Globus pallidus (tissue), 1 donor: ENCODE measurements at places on chromosomes 2 and 18.

- DNase-seq: no peak
Measured at GRCh38 chr18:10064267-10064666, 150.5 kb downstream of the VAPA start.

DNA sequence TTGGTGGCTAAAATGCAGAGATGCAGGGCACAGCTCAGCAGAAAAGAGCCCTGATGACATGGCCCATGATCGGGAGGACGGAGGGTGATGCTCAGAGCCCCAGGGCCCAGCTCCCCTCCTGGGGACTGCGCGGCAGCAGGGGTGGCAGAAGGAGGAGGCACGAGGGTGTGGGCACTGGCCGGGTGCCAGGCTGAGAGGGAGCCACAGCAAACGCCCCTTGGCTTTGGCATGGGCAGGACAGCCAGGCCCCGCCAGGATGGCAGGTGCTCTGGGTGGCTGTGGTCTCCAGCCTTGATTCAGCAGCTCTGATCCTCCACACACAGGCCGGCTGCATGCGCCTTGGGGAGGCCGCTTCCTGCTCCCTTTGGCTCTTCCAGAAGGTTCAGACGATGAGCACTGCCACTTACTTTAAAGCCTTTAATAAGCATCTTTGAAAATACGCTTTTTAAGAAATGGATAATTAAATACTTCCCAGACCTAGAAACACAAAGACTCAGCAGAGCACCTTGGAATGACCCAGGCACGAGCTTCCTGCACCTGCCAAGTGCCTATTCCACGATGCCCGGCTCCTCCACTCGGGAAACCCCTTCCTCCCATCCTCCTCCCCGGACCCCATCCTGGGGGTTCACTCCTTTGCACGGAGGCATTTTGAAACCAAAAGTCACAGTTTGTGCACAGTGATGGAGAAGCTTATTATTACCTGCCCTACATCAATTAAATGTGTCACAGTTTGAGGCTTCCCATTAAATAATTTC, 78.5 kb upstream of the SNTG2 start:
- no peak for DNase-seq

- no peak for DNase-seq
Measured at GRCh38 chr2:37742286-37742685, 70.8 kb upstream of the CDC42EP3 start.

- DNase-seq: no peak
Measured at GRCh38 chr2:4549666-4550210, 846.4 kb downstream of the DCDC2C start.

- no peak for DNase-seq
Measured at GRCh38 chr18:8354304-8354703, 254.9 kb upstream of the RAB12 start.

GRCh38 chr2:99840831-99841230, 301.6 kb downstream of the AFF3 start:
- no peak for DNase-seq

- DNase-seq: no peak
Measured at GRCh38 chr18:55243857-55244256, 284.6 kb upstream of the CCDC68 start.

DNA sequence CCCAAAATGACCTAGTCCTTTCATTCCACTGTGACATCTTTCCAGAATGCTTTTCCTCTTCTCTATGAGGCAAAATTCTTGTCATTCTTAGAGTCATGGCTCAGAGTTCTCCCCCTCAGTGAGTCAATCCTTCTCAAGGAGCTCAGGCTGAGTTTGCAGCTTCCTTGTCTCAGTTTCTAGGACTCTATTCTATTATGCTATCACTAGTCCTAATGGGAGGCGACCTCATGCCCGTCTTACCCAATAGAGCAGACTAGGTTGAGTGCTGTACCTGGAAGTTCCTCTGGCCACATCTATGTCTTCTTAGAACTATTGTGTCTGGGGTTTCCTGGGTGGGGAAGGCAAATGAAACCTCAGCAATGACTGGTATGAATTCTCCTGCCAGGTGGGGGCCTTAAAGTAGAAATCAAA, 51.5 kb downstream of the HAUS1 start:
- no peak for DNase-seq

DNA sequence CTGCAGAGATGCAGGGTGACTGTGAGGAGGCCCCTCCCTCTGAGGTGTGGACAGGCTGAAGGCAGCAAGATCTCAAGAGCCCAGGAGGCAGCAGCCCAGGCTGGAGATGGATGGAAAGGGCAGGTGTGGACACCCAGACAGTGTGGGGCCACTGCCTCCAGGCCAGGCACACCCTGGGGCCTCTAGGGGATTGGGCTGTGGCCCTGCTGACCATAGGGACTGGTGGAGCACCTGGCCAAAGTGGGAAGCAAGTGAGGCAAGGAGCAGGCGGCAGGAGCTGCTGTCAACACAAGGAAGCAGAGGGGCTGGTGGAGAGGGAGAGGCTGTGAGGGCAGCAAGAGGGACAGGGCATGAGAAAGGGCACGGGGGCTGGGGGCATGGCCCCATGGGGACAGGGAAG, 10.8 kb downstream of the SNED1 start:
- DNase-seq: no peak

GRCh38 chr2:189566046-189566445, 14.5 kb downstream of the SLC40A1 start:
- DNase-seq: no peak

DNA sequence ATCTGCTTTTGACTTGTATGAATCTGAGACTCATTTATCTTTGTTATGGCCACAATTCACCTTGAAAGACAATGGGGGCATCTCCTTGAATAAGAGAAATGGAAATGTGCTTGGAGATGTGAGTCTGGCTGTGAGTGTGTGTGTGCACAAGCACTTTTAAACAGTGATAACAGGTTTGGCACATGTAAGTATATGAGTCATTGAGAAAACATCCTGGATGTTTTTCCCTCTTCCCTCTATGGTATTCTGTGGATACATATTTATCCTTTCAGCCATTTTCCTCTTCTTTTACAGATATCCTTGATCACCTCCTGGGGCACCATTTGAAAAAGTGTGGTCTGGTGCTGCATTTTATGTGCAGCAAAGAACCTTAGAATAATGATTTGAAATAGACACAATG, 317.3 kb upstream of the THUMPD2 start:
- DNase-seq: no peak

- DNase-seq: no peak
Measured at GRCh38 chr18:31661965-31662364, 22.4 kb downstream of the B4GALT6 start.

DNA sequence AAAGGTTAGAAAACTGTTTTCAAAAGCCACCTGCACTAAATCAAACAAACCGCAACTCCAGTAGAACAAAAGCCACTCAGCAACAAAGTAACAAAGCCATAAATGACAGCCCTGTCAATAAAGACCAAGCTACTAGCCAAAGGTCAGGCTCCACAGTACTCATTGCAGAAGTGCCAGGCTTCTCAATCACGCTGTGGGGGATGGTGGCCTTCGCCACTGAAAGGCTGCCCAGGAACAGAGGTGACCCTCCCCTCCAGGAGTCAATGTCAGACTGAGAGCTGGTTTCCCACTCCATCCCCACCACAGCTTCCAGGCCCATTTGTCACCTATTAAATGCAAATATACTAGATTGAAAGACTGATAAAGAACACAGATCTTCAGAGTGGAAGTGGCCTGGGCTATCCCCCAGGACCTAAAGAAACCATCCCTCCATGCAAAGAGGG, 5.9 kb downstream of the ATP8B1 start:
- no peak for DNase-seq

DNA sequence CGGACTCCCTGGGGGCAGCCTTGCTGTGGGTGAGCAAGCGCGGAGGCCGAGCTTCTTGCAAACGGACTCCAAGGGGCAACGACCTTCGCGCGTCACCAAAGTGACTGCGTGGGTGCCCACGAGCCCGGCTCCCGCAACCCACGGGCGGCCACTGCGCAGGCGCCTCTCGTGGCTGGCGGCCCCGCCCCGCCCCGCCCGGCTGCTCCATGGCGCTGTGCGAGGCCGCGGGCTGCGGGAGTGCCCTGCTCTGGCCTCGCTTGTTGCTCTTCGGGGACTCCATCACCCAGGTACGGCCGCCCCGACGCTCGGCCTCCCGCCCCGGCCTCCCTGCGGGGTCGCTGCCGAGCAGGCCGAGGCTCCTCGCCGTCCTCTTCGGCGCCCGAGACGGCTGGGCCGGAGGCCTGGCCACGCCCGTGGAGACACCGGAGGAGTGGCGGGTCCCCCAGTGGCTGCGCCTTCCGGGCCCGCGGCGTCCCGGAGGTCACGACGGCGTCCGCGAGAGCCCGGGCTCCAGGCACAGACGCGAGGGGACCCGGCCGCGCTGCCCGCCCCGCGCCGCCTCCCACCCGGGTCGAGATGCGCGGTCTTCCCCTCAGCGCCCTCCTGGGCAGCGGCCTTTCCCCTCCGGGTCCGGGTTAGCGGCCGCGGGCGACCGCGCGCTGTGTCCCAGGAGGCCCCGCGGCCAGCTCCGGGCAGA, at the start of gene IAH1:
TSS of gene IAH1 (plus strand) at position 191 of the 697 bp plus-strand sequence. CDS start at position 207, 16 bp downstream.
- DNase-seq: peak; percentile 66

- no peak for DNase-seq
Measured at GRCh38 chr2:237430861-237431260, 16.9 kb upstream of the COL6A3 start.

DNA sequence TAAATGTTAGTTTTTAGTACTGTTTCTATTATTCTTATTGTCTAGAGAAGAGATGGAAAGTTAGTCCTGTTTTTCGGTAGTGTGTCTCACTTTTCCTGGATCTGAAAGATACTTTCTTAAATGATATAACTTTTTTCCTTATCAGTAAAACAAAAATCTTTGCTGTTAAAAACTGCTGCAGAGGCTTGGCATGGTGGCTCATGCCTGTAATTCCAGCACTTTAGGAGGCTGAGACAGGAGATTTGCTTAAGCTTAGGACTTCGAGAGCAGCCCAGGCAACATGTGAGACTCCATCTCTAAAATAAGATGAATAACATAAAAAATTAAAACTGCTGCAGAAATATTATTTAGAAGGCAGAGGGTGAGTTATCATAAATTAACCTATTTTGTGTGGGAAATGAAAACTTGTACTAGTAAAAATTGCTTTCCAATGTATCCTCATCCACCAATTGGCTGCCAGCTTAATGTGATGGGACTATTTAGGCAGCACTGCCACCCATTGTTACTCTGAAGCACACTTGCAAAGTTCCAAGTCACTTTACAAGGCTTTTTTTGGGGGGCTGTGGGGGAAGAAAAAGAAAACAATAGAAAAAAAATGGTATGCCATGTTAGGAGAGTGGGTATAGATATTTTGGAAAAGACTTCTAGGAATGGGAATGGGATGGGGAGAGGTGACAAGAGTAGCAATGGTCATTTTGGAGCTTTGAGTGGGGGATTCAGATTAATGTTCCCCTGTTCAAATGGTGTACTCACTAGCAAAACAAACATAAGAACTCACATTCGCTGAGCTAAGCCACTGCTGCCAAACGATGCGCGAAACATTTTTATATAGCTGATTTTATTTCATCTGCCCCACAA, 62.7 kb downstream of the MEIS1 start:
- DNase-seq: peak; percentile 38

GRCh38 chr2:83943265-83943664, 515.8 kb downstream of the SUCLG1 start:
- no peak for DNase-seq

GRCh38 chr2:107436281-107436680, 390.4 kb upstream of the RGPD4 start:
- DNase-seq: no peak

GRCh38 chr2:212596688-212597087, 58.1 kb upstream of the ERBB4 start:
- no peak for DNase-seq

DNA sequence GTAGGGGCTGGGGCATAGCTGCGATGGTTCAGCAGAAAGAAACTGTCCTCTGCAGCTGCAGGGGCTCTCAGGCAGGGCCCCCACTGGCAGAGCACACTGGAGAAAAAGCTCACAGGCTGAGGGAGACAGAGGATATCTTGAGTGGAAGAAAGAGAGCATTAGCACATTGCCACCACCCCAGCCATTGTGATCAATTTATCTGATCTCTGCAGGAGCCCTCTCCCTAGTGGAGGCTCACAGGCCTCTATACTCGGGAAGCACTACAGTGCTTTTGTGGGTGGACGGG, 801 bp upstream of the SFTPB start:
- no peak for DNase-seq
